Cortex of kidney (tissue), 1 donor: ENCODE measurements at places on chromosomes 12 and 14.

- DNase-seq = no peak
Measured at GRCh38 chr14:103408491-103409155, 23.4 kb downstream of the MARK3 start.

DNA sequence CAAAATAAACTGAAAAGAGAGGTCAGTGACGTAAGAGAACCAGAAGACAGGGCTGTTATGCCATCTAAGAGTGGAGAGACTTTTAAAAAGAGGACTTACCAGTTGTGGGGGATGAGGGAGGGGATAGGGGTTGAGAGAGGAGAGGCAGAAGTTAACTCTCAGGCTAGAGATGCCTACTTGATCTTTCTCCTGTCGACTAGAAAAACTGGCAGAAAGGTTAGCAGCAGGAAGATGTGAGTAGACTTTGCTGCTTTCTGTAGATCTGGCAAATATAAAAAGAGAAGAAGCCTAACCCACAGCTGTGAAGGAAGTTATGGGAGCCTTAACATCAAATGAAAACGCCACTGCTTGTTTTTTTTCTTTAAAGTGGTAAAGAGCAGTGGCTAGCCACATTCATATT, 10.7 kb downstream of the CREBL2 start:
- no peak for DNase-seq

DNA sequence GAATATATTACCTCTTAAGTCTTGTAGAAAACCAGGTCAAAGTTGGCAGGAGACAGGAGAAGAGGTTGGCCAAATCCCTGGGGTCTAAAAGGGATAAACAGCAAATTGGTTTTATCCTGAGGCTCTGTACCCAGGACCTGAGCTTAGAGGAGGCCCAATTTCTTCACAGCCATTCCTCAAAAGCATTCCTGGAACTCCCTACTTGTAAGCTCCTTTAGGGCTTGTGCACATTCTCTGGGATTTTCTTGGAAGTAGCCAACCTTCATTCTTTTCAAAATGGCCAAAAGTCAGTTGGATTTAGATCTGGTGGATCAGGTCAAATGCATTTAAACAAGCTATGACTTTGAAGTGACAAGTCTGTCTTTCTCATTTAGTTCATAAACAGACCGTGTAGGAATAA, 152.1 kb upstream of the PLXNC1 start:
- DNase-seq = no peak

- DNase-seq = no peak
Measured at GRCh38 chr12:82728710-82729109, 42.0 kb downstream of the TMTC2 start.

DNA sequence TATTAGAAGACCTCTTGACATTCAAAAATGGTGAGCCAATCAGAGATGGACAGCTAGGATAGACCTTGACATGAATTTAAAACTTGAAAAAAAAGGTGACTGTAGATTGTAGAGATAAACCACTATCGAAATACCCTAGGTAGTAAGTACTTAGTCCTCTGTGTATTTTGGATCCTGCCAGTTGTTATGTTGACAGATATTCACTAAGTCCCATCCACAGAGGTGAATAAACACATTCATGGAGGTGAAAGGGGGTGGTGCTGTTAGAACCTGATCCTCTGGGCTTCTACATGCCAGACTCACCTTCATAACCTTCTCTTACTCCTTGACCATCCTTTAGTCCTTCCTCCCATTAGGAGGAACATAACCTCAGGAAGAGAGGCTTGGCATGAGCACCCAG, 72.3 kb downstream of the OTX2 start:
- DNase-seq = no peak

DNA sequence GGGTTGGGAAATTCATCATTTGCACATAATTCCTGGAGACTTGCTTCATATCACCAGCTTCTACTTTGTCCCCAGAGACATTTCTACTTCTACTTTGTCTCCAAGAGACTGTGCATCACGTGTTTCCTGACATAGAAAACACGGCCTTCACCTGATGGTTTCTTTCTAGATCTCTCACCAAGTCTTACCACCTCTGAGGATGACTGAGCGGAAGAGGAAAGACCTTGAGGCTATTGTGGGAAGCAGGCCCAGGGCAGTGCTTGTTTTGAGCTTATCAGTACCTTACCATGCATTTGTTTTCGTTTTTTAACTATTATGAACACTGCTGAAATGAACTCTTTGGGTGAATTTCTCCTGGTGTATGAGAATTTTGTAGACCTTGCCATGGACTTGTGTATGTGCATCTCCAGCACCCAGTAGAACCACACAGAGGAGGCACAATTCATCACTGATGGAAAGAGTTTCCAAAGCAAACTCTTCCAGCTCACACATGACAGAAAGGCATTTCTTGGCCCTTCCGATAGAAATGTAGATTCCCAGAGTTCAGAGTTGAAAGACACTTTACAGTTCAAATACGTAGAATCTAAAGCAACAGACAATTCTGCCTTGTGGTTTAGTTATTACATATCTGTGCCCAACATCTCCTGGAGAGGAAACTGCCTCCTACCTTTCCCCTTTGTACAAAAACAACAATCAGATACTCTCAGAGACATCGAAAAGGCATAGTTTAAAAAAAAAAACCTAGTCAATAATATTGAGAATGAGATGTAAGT, 434.7 kb downstream of the FUT8 start:
- DNase-seq = no peak

GRCh38 chr14:105253329-105253682, 5.0 kb downstream of the BTBD6 start:
- no peak for DNase-seq

- no peak for DNase-seq
Measured at GRCh38 chr12:47410383-47410782, 295.4 kb downstream of the RPAP3 start.

- DNase-seq = no peak
Measured at GRCh38 chr14:105865904-105866840, 339.8 kb downstream of the TMEM121 start.

DNA sequence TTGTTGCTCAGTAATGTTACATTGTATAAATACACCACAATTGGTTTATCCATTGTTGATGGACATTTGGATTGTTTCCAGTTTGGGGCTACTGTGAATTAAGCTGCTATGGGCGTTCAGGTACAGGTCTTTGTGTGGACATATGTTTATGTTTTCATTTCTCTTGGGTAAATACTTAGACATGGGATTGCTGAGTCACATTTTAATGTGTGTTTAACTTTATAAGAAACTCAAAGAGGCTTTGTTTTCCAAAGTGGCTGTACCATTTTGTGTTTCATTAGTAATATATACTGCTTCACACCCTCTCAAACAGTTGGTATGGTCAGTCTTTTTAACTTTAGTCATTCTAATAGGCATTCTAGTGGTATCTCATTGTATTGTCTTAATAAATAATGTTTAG, 225.0 kb downstream of the SPTSSA start:
- no peak for DNase-seq

- DNase-seq = no peak
Measured at GRCh38 chr12:53051881-53052412, 2.1 kb downstream of the TNS2 start.

- DNase-seq = no peak
Measured at GRCh38 chr12:62748941-62749468, 185.9 kb downstream of the PPM1H start.

- DNase-seq = no peak
Measured at GRCh38 chr12:18946106-18946505, 183.4 kb upstream of the PLEKHA5 start.

DNA sequence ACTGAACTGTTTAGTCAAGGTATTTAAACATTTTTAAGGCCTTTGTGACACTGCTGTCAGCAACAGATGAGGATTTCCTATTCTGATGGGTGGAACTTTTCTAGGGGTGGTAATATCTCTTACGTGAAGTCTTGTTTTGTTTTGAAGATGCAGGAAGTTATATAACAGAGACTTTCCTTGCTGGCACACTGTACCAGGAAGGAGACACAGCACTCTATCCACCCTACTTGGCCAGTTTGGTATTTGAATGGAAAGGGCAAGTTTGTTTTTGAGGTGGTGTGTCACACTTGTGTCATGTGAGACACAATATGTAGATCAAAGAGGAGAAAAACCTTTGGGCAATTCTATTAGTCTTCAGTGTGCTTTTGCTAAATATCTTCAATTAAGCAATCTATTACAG, 51.6 kb upstream of the SRP54 start:
- no peak for DNase-seq

- DNase-seq = no peak
Measured at GRCh38 chr12:89217472-89217871, 134.8 kb downstream of the DUSP6 start.

GRCh38 chr12:123148655-123149054, 2.2 kb downstream of the PITPNM2 start:
- DNase-seq = no peak

DNA sequence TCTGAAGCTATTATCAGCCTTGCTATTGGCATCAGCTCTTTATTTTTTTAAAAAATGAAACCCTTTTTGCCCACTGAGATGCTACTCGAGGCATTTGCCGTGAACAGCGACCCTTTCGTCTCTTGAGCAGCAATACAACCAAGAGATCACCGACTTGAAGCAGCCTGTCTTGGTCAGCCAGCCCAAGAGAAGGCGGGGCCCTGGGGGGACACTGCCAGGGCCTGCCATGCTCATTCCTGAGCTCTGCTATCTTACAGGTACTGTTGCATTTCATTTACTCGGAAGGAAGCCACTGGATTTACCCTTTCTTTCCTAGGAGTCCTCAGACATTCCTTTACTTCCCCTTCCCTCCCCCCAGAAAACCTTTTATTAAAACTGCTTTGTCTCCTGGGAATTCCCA, 16.7 kb downstream of the PIWIL1 start:
- DNase-seq = no peak

GRCh38 chr14:76901171-76902055, 75.2 kb downstream of the LRRC74A start:
- no peak for DNase-seq

DNA sequence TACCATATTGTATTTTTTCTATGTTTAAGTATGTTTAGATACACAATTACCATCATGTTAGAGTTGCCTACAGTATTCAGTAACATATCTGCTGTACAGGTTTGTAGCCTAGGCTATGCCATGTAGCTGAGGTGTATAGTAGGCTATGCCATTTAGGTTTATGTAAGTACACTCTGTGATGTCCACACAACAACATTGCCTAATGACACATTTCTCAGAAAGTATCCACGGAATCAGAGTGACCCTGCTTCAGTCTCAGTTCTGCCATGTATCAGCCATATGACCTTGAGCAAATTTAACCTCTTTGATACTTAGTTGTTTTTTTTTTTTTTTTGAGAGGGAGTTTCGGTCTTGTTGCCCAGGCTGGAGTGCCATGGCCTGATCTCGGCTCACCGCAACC, 12.7 kb downstream of the SUSD6 start:
- no peak for DNase-seq

GRCh38 chr12:84594157-84594556, 318.4 kb downstream of the SLC6A15 start:
- no peak for DNase-seq

DNA sequence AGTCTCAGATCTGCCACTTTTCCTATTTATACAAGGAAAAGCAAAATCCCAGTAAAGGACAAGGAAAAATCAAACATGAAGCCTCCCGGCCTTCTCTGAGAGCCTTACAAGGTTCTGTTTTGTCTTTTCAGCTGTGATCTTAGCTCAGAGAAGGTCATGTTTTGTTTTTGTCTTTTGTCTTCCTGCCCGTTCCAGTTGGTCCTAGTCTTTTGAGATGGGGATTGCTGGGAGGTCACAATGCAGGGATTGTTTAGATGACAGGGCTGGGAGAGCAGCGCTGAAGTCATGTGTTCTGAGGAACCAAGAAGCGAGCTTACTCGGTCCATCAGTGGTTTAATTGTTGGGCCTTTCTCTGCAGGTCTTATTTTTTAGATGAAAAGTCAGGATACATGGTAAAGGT, 6.0 kb downstream of the PLEKHH1 start:
- no peak for DNase-seq
